ENCODE measurements at places on chromosomes 7 and 10.

GRCh38 chr10:99993701-99994689 is 15.8 kb downstream of the DNMBP start:
- DNase-seq = no peak

- DNase-seq = no peak
Observed at GRCh38 chr7:21099955-21100354, 313.3 kb upstream of the SP8 start.

DNA sequence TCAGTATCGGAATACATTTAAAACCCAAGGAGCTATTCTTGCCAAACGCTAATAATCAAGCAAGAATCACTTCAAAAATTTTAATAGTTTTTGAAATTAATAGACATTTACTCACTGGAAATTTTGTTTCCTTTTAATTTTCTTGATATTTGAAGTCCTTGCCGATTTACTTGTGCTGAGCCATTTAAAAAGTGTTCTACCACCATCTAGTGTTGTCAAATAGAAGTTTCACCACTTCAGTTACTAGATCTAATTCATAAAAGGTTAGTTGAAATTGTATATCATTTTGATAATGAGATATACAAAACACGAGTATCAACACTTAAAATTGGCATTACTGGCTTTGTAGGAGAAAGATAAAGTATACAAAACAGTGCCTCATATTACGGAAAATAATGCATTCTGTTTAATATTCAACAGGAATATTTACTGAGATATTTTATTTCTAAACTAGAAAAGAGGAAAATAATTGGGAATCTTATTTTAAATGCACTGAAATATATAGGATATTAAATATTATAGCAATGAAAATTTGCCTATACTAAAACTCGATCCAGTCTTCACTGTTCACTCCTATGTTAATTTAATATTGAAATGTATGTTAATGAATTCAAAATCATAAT is 664.8 kb upstream of the SEMA3D start:
- no peak for DNase-seq

- DNase-seq = no peak
Observed at GRCh38 chr10:25747084-25747483, 186.9 kb upstream of the MYO3A start.

DNA sequence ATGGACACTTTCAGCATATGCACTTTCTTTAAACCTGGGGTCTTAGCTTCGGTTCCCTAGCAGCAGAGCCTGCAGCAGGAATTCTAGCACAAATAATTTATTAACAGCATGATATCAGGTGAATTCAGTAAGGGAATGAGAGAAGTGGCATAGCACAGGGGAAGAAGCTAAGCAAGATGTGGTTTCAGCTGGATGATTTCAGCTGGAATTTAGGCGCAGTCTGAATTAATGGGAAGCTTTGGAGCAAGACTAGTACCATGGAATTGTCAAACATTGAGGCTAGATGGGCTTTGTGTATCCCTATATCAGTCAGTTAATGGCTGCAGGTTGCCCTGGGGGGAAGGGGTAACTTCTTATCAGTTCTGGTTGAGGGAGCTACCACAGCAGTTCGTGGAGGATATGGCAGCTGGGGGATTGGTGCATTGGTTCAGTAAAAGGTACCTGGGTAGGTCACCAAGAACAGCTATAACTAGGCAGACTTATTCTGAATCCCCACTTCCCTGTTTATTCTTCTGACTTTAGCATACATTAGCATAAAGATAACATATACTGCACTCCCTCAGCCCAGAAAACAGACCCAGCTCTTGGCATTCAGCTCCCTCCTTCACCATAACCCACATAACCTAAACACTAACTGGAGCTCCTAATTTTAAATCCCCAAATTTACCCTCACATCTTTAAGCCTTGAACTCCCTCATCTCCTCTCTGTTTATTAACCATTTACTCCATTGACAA is 46.8 kb upstream of the NAMPT start:
- no peak for DNase-seq

- no peak for DNase-seq
Observed at GRCh38 chr10:56296618-56297017, 64.4 kb downstream of the ZWINT start.

DNA sequence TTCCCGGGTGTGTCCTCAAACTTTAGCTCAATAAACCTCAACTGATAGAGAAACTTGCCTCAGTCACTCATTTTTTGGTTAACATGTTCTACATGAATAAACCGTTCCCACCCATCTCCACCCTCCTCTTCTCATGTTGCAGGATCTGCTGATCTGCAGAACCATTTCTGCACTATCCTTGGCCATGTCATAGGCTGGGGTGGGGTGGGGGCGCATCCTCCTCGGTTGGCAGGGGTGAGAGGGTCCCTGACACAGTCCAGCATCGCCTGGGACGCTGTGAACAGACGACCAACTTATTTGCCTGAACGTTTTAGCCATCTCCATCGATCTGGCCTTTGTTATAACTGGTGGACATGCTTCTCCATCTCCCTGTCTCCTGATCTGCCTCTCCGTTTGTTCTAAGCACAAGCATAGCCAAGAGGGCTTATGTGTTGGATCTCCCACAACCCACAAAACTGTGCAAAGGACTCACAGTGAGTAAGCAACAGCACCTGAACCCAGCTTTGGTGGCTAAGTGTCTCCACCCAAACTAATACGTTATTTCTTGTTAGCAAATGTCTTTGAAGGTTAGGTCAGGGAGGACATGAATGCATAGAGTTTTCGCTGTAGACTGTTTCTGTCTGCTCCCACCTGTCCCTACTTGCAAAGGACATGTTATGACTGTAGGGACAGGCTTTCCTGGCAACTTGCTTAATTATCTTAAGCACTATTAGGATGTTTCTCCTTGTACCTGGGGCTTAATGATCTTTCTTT is 51.7 kb downstream of the PRKCQ start:
- no peak for DNase-seq

GRCh38 chr10:63673246-63673645 is 152.0 kb downstream of the REEP3 start:
- DNase-seq = no peak

DNA sequence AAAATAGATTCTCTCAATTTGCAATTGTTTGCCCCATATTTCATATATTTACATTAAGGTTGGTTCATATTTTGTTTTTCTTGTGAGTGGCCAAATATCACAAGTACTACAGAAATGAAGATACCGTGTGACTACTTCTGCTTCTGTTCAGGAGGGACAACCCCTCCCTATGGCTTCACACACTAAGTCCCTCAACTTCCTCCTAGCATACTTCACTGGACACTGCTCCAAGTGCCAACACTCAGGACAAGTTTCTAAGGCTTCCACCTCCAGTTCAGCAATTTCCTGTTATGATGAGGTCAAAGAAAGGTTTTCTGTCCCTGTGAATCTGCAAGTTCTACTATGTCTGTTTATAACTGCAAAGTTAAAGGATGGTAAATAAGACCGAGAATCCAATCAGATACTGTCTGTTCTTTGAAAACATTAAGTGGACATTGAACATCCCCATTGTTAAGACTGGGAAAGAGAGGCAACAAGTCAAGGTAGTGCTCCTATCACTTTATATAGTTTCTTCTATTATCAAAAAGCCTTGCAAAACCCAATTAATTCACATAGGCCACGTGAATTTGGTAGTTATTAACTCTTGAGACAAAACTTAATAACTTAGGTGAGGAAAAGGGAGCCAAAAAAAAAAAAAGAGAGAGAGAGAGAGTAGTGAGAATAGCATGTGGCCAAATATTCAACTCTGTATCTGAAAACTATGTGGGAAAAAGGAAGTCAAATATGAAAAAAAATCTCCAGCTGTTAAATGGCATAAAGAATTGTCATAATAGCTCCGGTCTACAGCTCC is 81.3 kb upstream of the DKK1 start:
- DNase-seq = no peak

GRCh38 chr7:22275661-22276060 is 81.3 kb downstream of the RAPGEF5 start:
- no peak for DNase-seq

DNA sequence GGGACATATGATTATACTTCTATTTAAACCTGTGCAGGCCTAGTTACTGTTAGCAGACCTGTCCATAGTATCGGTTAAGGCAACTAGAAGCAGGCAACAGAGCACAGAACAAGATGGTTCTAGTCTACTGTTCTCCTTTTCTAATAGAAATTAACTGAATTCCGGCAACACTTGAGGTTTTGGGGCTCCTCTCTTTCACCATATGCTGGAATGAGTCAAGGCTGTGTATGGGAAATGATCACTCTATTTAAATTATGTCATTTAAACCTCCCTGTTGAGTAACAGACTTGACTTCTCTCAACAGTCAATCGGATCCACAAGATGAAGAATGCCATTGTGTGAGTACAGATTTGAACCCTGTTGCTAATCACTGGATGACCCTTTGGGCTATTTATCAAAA is 6.2 kb upstream of the OTUD1 start:
- no peak for DNase-seq

GRCh38 chr10:93568105-93568390 is 1.6 kb downstream of the FFAR4 start:
- DNase-seq = no peak

- DNase-seq = no peak
Observed at GRCh38 chr10:103958996-103959395, 7.9 kb upstream of the SLK start.

- no peak for DNase-seq
Observed at GRCh38 chr7:112946350-112946749, 140.3 kb downstream of the GPR85 start.

- DNase-seq = no peak
Observed at GRCh38 chr10:125034675-125035074, 92.8 kb downstream of the ZRANB1 start.

DNA sequence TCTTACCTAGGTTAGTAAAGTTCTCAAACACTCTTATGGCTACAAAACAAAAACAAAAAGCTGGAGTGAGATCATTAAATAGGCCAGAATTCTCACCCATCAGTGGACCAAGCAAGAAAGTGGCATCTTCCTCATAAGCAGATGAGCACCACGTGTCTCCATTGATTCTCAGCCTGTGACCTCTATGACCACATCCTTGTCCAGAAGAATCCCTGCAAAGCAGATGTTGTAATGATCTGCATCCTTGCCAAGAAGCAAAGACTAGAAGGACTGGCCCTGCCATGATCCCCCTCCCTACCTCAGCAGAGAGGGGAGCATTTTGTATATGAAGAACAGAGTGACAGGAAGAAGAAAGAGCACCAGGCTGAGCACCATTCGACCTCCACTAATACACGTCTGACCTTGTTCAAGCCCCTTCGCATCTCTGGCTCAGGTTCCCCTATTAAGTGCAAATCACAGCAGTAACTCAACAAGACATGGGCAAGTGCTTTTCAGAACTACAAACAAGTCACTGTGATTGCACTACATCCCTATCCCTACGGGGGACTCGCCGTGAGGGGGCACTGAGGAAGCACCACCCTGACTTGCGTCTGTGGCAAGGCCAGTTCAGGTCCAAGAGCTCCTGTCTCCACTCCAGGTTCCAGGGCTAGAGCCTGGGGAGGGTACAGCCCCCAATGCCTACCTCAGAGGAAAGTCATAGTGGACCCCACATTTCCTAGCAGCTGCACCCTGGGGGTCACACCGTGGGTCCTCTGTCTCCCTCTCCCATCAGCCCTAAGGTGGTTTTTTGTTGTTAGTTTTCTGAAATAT is 22.2 kb upstream of the RASSF4 start:
- DNase-seq = no peak

GRCh38 chr7:158025686-158026600 is 561.7 kb downstream of the PTPRN2 start:
- no peak for DNase-seq

GRCh38 chr10:69969977-69970376 is 82.7 kb upstream of the MACROH2A2 start:
- no peak for DNase-seq

DNA sequence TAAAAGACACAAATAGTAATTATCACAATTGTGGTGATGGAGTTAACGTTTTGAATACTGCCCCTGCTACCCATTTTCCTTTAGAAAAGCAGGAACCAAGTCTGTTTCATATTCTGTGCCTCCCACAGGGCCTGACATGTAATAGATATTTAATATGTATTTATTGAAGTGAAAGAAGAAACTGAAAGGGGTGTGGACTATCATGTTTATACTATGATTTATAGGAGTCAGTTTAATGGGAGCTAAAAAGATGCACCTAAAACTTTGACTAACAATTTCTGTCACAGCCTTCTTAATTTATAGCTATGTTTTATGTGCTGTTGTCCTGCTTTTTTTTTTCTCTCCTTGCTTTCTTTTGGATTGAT is 24.1 kb upstream of the BHLHA15 start:
- DNase-seq = no peak

GRCh38 chr7:39757604-39758003 is 134.2 kb downstream of the RALA start:
- DNase-seq = no peak

- no peak for DNase-seq
Observed at GRCh38 chr10:24804956-24805355, 81.3 kb upstream of the ARHGAP21 start.

DNA sequence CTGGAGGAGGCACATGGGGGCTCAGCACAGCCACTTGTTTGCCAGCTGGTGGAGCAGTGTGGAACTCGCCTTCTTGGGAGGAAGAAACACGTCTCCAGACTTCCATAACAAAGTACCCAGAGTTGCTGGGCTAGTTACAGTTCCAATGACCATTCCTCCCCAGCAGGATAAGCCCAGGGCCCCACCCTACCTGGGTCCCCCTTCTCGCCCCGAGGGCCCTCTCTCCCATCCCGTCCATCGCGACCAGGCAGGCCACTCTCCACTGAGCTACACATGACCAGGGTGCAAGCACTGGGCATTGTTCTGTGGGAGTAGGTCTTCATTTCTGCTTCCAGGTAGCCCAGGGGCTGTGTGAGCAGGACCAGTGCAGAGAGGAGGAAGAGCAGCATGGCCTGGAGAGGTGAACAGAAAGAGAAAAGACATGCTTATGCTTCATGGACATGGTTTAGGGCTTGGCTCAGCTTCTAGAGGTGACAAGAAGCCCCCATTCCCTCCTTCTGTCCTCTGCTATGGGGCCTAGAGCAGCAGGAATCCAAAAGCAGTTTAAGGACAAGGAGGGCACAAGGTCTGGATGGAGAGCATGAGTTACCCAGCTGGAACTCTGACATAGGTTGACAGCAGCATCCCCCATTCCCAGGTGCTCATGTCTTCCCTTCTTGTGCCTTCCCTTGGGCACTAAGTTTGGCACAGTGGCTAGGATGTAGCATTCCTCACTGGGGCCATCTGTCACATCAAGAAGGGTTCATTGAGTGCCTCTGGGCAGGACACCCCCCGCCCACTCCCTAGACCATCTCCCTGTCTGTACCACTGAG is 2.4 kb downstream of the SFTPD start:
- no peak for DNase-seq

- no peak for DNase-seq
Observed at GRCh38 chr10:23870651-23871610, 338.0 kb upstream of the KIAA1217 start.

Data from stimulated activated CD4-positive, alpha-beta T cell treated with anti-CD3 and anti-CD28 coated beads, Interleukin-1b, Interleukin-23, amount 100 ng/mL, for 1 hour (primary cell).